NCI-H2227 treated with DMSO at 0.1 percent for 48 hours (cell line): ENCODE measurements at places on chromosomes 1 and 21.

DNA sequence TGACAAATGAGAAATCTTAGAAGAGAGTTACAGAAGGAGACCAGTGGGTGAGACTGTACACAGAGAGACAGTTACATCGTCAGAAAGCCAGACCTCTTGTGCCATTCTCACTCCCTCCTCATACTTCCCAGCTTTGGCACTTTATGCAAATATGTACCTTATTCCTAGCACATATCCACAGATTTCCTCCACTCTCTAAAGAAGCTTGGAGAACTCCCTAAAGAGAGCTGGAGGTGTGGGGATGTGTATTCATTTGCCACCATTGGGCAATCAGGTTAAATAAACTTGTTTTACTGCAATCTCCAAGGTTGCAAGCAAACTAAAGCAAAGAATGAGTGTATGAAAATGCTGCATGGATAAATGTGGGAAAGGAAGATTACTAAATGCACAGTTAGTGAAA is 380.9 kb upstream of the PRMT6 start:
- DNase-seq, result no peak

- no peak for DNase-seq
Observed at GRCh38 chr1:1294250-1294890, 13.4 kb downstream of the ACAP3 start.

- no peak for DNase-seq
Observed at GRCh38 chr21:33158654-33159053, 71.1 kb upstream of the IFNAR2 start.

DNA sequence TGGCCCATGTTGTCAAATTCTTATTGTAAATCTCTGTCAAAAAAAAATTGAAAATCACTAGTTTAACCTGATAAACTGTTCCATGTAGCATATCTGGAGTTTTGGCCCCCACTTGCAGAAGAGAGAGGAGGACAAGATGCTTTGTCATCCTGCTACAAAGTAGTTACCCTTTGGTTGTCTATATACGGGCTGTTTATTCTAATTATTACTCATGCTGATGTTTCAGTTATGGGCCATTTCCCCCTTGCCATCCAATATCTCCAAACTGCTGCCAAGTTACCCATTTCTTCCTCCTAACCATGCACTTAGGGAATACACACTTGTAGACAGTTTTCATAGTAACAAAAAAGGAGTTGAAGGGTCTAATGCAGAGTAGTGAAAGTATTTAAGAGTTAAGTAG is 22.6 kb downstream of the STX12 start:
- DNase-seq, result no peak

- no peak for DNase-seq
Observed at GRCh38 chr1:18907917-18908845, 5.8 kb upstream of the ALDH4A1 start.

- DNase-seq, result no peak
Observed at GRCh38 chr1:1841575-1841995, 49.3 kb downstream of the GNB1 start.

DNA sequence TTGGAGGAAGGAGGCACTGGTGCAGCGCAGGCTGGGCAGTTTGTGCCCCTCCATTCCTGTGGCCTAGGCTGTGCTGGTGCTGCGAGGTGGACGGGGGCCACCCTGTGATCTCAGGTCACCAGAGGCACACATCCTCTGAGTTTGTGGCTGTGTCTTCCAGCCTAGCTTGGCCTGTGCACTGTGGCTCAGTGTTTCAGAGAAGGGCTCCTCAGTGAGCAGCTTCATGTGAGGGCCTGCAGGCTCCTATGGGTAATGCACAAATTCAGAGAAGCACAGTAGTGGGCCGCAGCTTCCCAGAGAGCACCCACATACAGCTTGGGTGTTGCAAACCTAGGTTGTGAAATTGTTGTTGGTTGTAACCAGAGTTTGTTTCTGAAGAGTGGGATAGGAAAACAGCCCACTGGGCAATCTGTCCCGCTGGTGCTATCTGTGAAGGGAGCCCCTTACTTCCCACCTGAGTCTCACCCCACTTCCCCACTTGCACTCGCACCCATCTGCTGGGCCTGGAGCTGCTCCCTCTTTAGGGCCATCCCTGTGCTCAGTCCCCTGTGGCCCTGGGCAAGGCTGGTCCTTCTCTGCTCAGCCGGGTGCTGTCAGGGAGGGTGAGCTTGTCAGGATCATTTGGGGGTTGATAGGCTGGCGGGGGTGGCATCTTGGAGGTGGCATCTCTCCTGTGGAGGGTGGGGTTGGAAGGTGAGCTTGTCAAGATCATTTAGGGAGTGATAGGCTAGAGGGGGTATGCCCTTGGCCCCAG is 30.2 kb downstream of the SNAP47 start:
- DNase-seq, result no peak

DNA sequence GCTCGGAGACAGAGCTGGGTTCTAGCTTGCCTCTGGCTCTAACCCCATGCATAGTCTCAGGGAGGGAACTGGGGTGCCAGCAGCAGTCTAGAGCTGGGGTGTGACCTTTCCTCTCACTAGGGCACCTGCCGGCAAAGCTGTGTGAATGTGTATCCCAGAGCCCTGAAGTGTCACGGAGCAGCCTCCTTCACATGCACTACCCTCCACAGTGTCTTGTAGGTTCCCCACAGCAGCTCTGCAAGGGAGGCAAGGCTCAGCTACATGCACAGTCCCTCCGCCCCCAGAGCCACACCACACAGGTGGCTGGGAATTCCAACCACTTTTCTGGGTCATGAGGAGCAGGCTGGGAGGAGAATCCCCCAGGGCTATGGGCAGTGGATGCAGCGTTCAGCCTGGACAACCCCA is 7.7 kb upstream of the HPCA start:
- no peak for DNase-seq

DNA sequence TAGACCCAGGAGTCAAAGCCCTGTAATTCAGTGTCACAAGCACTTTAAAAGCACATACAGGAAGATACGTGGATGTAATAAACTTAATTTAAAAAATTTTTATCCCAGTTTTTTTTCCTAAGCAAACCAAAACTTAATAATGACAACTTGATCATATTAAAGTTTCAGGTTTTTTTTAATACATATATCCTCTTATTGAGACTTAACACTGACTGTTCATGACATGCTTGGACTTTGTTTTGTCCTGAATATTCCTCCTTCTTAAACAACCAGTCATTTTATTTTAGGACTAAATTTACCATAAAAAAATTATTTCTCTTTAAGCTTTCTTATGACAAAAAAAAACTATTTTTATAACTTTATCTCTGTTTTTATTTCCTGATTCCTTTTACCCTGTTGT is 64.1 kb downstream of the WDR4 start:
- DNase-seq, result no peak

GRCh38 chr1:6417961-6418667 is 1.6 kb downstream of the HES2 start:
- no peak for DNase-seq

GRCh38 chr21:15354516-15354915 is 289.7 kb upstream of the NRIP1 start:
- no peak for DNase-seq

GRCh38 chr1:156106624-156107488 is 7.7 kb upstream of the LMNA start:
- no peak for DNase-seq

DNA sequence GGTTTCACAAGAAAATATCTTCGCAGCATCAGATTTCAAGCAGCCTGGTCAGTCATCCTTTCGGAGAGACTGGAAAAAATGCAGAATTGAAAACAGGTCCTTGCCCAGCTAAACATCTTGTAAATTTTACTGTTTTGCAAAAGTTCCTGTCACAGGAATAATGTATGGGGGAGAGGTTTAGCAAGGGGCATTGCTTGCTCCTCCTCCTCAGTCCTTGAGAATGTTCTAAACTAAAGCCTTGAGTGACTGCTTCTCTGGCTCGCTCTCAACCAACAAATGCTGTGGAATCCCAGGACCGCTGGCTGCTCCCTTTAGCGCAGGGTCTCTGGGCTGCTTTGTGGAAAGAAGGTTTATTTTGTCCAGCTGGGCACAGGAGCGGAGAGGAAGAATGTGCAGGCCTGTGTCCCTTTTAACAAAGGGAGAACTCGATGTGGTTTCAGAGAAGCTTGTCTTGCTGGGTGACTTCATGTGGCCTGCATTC is 33.6 kb upstream of the FHAD1 start:
- DNase-seq, result no peak

- no peak for DNase-seq
Observed at GRCh38 chr1:147647796-147648633, 22.3 kb downstream of the ACP6 start.

- DNase-seq, result no peak
Observed at GRCh38 chr1:211947396-211948295, 87.7 kb downstream of the INTS7 start.

GRCh38 chr1:76185207-76185606 is 110.7 kb downstream of the ST6GALNAC3 start:
- DNase-seq, result no peak

GRCh38 chr1:34165422-34165921 is 442 bp upstream of the CSMD2 start:
- no peak for DNase-seq

- no peak for DNase-seq
Observed at GRCh38 chr21:35329940-35330660, 281.0 kb upstream of the RUNX1 start.

DNA sequence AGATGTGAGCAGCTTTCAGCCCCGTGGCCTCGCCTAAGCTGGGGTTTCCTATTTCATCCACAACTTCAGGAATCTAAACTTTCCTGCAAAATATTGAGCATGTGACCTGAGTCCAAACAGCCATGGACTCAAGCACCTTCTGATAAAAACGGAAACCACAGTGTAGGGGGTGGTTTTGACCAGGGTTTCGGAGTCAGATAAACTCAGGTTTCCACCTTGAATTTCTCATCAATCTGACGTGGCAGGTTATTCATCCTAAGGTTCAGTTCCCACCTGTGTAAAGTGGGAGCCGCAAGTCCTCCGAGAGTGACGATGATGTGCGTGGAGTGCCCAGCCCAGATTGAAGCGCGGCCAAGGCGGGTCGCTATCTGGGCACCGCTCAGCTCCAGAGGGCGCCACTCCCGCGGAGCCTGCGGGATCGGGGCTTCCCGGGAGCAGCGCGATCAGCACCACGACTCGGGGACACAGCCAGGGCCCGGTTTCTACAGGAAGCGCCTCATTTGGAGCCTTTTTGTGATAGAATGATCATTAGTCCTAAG is 871 bp upstream of the ETS2 start:
- DNase-seq, result no peak

DNA sequence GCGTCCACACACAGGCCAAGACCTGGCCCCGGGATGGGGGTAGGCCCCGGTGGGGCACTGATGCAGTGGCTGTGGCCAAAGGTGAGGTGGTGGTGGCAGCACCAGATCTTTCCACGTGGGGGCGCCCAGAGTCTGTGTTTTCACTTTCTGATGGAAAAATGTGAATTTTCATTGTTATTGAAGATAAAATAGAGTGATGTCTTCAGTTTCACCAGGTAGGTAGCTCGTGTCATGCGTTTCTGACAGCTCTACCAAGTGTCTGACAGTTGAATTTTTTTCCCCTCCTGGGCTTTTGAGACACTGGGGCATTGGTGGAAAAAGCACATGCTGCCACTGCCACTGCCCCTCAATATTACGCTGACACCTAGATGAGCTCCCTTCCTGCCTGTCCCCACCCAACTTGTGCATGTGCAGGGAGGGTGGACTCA is 40.0 kb upstream of the MAGOH start:
- peak; percentile 64 for DNase-seq

- no peak for DNase-seq
Observed at GRCh38 chr1:175514387-175514953, 228.9 kb downstream of the TNR start.

- DNase-seq, result no peak
Observed at GRCh38 chr1:163820766-163821165, 499.0 kb downstream of the NUF2 start.

GRCh38 chr1:50610563-50610962 is 187.3 kb upstream of the DMRTA2 start:
- no peak for DNase-seq

DNA sequence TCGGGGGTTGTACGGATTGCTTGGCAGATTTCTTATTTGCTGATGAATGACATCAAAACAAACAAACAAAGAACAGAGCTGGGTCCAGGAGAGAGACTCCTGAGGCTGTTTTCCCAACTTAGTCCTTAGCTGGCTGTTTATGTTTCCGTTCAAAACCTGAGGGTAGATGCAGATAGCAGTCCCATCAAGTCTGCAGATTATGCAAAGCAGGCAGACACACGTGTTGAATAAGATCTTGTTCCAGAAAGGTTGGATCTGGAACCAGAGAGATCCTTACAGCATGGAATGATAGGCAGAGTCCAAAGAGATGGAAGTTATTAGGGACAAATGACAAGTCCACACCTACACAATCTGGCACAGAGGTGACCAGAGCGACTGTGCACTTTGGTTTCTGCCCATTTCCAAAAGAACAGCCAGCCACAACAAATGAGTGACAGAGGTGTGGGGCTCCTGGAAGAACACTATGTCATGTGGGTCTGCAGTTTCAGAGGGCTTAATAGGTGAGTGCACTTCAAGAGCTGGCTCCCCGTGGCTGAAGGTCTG is 65.5 kb downstream of the MAN1C1 start:
- no peak for DNase-seq

- DNase-seq, result no peak
Observed at GRCh38 chr21:15247613-15248012, 182.8 kb upstream of the NRIP1 start.

DNA sequence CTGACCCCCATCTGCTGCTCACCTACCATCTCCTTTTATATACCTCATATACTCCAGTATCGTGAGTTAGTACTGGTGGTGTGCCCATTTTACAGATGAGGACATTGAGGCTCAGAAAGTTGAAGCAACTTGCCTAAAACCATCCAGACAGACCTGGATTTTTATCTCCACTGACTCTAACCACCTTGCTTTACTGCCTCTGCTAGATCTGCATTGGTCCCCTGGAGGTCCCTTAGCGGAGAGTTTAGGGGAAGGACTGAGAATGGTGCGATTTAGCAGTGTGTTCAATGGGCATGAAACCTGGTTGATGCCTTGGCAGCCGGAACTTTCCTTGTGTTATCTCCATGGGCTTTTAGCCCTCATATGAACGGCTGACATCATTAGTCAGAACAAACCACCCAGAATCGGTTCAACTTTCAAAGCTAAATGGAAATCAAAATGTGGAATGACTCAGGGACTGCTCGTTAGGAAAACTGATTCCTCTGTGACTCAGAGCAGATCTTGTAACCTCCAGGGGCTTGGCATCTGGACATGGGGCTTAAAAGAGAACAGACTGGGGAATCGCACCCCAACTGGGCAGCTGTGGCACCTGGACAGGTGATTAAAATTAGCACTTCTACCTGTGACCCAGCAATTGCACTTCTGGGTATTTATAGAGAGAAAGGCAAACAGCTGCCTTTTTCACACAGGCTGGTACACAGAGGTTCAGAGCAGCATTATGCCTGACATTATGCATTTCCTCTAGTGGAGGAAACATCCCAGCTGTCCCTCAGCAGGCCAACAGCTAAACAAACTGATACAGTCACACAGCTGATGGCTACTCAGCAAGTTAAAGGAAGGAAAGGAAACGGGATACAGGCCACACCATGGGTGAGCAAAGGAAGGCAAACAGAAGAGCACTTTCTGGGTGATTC is 25.3 kb downstream of the TMEM51 start:
- DNase-seq, result no peak
